ENCODE measurements at places on chromosomes 3 and 15.

GRCh38 chr15:29400701-29401100 lies 131.1 kb upstream of the NSMCE3 start:
- no peak for DNase-seq

DNA sequence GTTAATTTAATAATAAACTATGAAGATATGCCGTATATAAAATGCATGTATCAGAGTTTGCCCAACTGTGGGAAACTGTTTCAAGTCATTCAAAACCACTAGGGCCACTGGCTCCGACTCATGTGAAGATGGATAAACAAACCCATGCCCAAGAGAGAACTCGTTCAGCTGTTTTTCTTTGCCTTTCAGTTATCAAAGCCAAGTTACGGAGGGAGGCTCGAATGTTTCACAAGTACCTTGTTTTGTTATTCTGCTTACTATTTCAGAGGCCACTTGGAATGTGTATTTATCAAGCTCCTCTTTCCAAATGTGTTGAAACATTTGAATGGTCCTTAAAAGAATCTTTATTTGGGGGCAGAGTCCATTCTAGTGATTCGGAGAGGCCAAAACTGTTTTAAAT lies 82.1 kb downstream of the DUT start:
- no peak for DNase-seq

DNA sequence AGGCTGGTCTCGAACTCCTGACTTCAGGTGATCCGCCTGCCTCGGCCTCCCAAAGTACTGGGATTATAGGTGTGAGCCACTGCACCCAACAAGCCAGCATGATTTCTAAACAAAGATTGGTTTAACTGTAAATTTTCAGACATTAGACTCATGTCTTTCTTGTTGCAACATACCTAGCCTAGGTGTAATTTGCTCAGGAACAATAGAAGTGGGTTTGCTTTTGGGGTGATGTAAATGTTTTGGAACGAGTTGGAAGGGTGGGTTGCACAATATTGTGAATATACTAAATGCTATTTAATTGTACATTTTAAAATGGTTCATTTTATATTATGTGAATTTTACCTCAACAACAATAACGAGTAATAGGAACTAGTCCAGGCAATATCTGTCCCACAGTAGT lies 7.1 kb downstream of the CCR4 start:
- no peak for DNase-seq

DNA sequence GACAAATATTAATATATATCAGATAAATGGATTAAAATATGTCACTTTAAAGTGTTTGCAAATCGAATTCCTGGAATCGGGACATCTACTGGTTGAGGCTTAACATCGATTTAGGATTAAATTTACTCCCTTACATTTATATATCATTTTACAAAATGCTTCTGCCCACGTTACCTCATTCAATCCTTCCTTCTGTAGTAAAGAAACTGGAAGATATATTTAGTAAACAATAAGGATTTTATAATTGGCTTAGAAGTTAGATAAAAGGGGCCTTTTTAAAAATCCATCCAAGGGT lies 1.3 kb downstream of the CLPX start:
- DNase-seq, result no peak

GRCh38 chr3:11034309-11034985 lies 41.9 kb downstream of the SLC6A1 start:
- DNase-seq, result no peak

DNA sequence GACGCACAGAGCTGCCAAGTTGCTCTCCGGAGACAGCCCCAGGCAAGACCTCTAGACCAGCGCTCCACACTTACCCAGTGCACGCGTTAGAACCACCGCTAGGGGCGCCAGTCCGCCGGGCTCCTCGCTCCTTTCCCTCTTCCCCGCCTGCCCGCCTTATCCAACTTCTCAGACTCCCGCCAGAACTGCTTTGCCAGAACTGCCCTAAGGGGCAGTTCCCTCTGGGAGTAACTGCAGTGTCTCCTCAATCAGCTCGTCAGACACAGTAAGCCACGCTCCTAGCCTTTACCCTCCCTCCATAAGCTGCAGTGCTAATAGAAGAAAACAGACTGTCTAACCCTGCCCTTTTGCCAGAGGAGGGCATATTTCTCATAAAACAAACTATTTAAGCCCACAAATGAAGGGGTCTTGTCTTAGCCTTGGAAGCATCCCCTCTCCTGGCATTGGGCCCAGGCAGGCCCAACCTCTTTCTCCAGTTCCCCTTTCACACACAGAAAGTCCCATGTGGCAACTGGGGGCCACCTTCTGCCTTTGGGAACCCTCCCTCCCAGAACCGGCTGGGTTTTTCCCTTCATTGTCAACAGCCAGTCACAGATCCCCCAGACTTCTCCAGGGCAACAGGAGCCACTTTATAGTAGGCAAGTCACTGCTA lies 3.7 kb downstream of the BMF start:
- peak; percentile 97 for DNase-seq

DNA sequence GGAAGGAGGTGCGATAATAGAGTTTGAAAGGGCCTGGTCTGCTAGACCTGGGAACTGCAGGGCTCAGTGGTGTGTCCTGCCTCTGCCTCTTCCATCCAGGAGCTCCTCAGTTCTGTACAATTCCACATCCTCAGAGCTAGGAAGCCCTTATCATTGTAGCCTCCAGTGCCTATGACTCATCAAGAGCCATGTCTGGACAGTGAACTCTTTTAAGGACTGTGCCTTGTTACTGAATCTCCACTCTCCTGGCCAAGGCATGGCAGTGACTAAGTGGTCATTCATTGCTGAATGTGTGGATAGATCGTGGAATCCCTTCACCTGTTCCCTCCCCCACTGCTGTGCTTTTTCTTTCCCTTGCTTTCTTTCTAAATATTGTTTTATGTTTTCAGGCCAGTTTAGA lies 2.9 kb downstream of the TIMP4 start:
- peak; percentile 33 for DNase-seq

GRCh38 chr3:23175341-23176083 lies 27.6 kb upstream of the UBE2E2 start:
- DNase-seq, result no peak

DNA sequence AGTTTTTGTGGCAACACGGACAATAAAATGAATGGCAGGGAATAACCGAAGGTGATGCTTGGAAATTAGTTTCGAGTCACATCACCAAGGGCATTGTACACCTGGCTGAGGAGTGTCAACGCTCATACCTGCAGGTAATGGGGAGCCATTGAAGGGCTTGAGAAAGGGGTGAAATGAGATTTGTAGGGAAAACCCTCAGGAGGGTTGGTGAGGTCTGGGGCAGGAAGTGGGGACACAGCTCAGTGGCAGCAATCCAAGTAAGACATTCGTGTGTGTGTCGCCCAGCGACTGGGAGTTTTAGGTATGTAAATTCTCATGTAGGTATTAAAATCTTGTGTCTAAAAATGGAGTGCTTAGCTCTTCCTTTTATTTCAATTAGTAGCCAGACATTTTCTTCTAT lies 14.3 kb downstream of the PARP14 start:
- DNase-seq, result no peak

DNA sequence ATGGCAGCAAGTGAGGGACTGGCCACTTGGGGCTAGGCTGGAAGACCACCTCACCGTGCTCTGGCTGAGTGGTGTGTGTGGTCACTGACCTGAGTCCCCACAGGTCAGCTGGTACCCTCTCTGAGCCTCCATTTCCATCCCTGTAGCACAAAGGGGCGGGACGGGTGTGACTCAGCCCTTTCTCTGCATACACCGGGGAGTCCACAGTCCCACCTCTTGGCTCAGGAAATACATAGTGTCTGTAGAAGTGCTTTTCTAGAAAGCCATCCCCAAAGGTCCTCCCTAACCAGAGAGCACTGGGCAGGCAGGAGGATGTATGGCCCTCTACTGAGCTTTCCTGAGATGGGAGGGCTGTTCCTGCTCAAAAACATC lies 27.2 kb downstream of the WNT7A start:
- DNase-seq, result no peak

DNA sequence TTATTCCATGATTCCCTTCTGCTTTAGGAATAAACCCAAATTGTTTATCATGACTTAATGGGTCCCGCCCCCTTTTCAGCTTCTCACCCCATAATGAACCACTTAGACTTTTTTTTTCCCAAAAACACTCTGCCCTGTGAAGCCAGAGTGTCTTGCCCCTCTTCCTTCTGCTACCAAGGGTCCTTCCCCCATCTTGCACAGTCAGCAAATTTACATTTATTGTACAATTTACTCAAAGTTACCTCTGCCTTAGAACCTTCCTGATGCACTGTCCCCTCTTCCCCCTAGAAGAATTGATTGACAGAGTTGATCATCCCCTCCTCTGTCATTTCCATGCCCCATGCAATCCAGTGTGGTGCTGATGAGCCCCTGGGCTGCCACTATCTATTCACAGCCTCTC lies 101.5 kb upstream of the PPP2R3A start:
- DNase-seq, result no peak

DNA sequence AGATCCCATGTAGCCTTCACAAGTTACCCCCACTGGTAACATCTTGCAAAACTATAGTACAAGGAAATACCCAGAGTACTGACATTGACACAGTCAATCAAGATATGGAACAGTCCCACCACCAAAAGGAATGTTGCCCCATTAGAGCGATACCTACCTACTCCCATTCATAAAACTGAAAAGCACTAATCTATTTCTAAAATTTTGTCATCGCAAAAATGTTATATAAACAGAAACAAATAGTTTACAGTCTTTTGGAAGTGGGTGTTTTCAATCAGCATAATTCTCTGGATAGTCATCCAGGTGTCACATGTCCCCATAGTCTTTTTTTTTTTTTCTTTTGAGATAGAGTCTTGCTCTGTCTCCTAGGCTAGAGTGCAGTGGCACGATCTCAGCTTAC lies 156.9 kb upstream of the AGTR1 start:
- no peak for DNase-seq

- DNase-seq, result peak; percentile 51
Measured at GRCh38 chr3:126380011-126380768, 14.5 kb upstream of the CFAP100 start.

DNA sequence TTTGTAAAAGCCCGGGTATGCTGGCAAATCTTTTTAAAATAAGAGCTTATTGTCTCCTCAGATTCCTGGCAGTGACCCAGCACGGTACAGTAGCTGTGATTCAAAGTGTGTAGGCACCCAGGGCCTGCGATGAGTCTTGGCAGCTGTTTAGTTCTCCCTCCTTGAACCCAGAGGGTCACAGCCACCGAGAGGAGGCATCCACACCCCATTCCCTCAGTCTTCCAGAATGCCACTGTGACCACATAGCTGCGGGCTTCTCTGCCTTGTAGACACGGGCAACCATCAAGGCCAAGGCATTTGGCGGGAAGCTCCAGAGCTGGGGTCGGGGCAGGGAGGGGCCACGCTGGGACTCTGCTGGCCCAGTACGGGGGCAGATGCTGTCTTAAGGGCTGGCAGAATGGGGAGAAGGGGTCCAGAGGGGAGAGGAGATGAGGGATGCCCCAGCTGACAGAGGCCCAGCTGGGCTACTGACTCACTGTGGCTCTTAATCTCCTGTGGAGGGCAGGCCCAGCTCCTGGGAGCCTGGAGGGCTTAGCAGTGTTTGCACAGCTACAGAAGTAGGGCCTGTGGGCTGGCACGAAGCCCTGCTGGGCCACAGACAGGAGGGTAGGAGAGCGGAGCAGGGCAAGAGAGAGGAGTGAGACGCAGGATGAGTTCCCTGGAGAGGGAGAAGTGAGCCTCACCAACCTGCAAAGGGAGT lies 68.8 kb upstream of the DLG1 start:
- DNase-seq, result peak; percentile 18

DNA sequence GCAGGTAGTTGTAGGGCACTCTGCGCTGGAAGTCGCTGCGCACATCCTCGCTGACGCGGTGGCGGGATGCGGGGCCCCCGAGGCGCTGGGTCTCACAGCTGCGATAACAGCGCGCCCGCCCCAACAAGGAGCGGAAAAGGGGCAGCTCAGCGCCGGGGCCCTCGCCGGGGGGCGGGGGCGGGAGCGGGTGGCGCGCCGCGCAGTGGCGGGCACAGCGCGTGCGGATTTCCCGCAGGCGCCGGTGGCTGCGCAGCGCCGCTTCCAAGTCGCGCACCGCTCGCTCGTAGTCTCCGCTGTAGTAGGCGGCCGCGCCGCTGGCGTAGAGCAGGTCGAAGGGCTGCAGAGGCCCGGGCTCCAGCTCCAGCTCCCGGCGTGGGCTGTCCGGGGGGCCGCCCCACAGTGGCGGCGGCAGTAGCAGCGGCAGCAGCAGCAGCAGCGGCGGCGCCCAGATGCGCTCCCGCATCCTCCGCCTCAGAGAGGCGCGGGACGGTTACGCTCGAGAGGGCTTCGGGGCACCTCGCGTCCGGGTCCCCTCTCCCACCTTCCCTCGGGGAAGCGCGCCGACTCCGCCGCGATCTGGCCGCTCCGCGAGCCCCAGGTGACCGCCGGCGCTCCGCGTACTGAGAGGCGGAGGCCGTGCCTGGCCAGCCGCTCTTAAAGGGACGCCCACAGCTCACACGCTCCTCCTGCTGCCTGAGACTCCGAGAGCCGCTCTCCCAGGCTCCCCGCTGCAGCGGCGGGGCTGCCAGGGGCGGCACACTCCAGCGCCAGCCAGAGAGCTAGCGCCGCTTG lies at the start of gene P3H2:
TSS of gene P3H2 (minus strand) at position 629 of the 792 bp plus-strand sequence. CDS start at position 463, 166 bp downstream.
- DNase-seq, result peak; percentile 93

DNA sequence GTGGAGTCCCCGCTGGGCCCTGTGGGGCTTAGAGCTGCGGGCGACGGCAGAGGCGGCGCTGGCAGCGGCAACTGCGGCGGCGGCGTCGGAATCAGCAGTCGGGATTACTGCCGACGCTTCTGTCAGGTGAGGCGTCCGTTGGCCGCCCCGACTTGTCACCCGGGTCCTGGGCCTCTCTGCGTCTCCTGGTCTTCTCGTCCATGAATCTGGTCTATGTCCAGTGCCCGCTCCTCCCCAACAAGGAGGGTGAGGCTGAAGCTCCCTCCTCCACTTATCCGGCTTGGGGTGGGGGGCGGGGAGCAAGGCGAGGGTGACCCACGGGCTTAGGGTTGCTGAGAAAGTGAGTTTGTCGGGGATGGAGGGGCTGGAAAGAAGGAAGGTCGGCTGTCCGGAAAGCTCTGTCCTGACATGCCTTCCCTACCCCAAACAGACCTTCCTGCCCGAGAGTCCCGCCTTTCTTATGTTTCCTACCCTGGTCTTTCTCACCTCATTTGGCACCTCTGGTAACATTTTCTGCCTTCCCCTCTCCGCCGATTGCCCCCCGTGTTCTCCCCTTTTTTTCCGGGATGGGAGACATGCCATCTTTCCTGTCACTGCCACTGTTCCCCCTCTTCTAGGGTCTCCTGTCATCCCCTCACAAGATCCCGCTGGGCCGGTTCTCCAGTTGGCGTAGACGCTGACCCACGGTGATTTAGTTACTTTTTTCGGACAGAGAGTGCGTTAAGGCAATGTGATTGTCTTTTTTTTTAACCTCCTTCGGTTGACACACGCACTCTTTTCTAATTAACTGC lies 520 bp downstream of the ZNF654 start:
- peak; percentile 47 for DNase-seq

DNA sequence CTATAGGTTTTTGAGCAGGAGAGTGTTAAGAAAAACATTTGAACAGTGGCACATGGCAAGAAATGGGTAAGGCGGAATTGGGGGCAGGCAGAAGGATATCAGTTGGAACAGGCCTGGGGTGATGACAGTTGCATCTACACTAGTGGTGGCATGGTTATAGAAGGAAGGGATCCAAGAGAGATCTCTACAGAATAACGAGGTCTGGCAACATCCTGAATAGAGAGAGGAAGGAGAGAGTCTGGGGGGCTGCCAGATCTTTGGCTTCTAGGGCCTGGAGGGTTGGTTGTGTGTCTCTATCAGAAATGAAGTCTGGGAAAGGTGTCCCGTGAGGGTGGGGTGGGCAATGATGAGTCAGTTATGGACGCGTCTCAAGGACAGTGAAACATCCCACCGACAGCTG lies 26.3 kb downstream of the FSTL1 start:
- peak; percentile 80 for DNase-seq
